Posterior cingulate gyrus (tissue), 11 donors: ENCODE measurements at places on chromosomes 1 and 21.

DNA sequence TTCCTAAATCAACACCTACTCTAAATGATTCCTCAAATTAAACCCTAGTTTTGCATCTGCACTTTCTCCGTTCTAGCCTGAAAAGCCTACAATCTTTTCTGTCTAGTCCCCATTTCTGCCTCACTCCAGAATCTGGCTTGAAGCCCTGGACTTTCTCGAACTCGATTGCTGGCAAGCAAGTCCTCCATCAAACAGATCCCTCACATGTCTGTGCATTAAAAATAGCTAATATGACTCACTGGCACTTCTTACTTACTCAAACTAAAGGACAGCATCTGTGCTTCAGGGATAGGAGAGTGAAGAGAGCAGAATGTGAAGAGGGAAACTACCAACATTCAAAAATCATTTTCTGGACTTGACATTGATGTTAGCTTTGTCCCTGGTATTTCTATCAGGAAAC, 51.8 kb upstream of the CXADR start:
- DNase-seq: peak; percentile 90

GRCh38 chr1:30368651-30369240, 354.6 kb downstream of the MATN1 start:
- DNase-seq: no peak

GRCh38 chr1:35894183-35894582, 11.2 kb downstream of the AGO1 start:
- no peak for DNase-seq

- no peak for DNase-seq
Observed at GRCh38 chr1:18666317-18666920, 35.8 kb downstream of the PAX7 start.

GRCh38 chr1:40622936-40623629, 42.4 kb downstream of the RIMS3 start:
- DNase-seq: peak; percentile 82

DNA sequence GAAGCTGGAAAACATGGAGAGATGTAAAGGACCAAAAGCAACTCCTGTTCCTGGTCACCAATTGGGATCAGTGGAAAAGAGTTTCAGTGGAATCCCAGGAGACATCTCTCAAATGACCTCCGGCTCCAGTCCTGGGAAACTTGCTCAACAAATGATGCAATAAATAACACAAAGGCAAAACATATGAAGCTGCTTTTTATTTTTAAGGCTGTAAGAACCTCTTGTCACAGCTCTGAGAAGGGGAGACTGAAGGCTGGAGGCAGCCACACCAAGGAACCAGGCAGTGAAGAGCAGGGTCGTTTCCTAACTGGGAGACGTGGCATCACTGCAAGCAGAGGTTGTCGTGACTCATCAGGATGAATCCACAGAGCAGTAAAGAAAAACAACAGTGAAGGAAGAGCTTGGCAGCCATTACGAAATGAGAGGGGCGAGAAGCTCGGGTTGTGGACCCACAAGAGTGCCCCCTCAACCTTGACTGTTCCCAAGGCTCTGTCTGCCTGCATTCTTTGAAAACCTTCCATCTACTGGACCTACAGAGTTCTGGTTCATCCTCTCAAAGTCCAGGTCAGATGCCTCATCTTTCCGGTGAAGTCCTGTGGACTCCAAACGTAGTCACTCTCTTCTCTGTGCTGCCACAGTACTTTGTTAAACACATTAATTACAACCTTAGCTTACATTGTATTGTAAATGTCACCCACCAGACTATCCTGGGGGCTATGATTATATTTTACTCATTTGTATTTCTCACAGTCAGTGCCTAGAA, 32.1 kb downstream of the JAK1 start:
- DNase-seq: no peak

DNA sequence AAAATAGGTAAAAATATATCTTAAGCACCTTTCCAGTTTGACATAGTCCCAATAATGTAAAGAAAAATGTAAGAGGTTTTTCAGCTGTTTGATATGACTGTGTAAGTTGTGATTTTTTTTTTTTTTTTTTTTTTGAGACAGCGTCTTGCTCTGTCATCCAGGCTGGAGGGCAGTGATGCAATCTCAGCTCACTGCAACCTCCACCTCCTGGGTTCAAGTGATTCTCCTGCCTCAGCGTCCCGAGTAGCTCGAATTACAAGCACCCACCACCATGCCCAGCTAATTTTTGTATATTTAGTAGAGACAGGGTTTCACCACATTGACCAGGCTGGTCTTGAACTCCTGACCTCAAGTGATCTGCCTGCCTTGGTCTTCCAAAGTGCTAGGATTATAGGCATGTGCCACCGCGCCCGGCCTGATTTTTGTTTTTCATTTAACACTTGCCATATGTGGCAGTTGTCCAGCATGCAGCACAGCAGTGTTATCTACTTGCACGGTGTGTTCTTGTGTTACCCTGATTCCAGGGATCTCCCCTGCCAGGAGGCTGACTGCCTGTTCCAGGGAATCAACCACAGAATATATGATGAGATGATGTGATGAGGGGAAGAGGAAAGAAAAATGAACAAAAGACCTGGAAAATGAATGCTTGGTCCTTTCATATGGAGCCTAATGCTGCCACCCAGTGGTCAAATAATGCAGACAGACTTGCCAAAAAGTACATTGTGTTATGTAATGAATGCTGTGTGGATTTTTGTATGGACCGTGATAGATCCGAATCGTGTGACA, 79.0 kb downstream of the RAVER2 start:
- DNase-seq: peak; percentile 75

DNA sequence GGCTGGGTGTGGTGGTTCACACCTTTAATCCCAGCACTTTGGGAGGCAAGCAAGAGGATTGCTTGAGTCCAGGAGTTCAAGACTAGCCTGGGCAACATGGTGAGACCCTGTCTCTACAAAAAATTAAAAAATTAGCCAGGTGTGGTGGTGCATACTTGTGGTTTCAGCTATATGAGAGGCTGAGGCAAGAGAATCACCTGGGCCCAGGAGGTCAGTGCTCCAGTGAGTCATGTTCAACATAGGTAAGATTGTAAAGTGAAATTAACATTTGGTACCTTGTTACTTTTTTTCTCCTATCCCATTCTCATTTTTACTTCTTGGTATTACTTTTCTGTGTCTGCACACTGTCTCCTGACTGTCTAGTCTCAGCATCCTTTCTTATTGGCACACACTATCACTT, 19.0 kb downstream of the MAGI3 start:
- DNase-seq: no peak

DNA sequence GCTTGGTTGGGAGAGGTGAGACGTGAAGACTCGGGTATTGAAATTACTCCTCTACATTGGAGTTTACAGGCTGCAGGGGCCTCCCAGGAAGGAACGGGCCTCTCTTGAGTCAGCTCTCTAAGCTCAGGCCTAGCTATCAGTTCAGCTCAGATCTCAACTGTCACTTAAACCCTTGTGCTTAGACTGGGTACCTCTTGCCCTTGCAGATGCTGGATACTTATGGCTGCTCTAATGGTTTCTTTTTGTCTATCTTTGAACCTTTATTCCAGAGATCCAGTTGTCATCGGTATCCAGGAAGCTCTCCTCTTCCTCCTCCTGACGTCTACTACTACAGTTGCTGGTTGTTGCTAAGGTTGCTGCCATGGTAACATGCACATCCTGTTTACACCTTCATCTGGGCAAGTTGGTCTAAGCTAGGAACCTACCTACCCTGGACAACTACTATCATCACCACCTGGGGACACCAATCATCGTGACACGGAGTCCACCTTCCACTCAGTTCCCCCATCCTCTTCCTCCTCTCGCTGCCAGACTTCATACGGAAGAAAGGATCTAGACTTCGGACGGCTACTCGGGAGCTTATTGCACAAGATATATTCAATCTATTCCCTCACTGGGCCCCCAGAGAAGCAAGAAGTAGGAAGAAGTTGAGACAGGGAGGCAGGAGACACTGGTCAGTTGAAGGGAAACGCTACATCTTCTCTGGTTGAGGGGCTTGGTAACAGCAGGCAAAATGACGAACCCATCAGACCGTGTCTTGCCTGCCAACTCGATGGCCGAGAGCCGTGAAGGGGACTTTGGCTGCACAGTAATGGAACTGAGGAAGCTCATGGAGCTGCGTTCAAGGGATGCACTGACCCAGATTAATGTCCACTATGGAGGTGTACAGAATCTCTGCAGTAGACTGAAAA, 56.1 kb downstream of the ATP2B4 start:
- no peak for DNase-seq

DNA sequence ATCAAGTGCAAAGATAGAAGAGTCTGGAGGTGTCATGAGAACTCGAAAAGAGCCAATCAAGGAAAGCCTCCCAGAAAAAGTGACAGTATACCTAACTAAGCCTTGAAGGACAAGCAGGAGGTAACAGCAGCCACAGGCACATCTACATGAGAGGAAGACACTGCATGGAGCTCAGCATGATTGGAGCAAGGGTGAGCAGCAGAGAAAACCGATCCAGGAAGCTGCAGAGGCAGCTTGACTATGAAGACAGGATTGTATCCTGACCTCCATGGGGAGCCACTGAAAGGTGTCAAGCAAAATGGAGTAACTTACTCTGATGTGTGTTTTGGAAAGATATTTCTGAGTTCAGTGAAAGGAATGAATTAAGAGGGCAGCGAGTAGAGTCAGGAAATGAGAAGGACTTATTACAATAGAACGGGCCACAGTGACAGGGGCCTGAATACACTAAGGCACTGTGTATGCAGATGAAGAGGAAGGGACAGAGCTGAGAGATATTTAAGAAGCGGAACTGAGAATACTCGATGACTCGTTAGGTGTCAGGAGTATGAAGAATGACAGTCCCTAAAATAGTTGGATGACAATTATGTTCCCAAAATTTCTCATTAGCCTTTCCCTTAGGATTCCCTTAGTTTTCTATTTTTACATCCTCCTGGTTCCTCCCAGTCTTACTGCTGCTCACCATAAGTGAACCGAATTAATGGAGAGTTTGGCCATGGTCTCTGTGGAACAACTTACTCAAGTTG, 139.3 kb upstream of the NFIA start:
- DNase-seq: no peak

DNA sequence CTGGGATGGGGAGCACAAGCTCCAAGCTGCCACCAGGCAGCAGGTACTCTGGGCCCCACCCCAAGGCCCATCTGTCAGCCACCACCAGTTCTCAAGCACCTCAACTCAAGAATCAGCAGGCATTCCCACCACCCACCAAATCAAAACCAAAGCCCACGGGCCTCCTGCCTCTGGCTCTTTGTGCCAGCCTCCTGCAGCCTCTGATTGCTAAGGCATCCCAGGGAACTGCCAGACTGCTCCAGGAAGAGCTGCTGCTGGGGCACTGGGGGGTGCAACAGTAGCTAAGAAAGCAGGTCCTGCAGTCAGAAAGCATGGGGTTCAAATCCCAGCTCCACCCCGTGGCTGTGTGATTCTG, 34.7 kb downstream of the CHD5 start:
- no peak for DNase-seq

GRCh38 chr1:228871314-228872061, 136.2 kb downstream of the RHOU start:
- DNase-seq: no peak

- DNase-seq: no peak
Observed at GRCh38 chr1:11138952-11139351, 39.3 kb upstream of the EXOSC10 start.

GRCh38 chr1:118982821-118983557, 5.2 kb downstream of the TBX15 start:
- DNase-seq: no peak

DNA sequence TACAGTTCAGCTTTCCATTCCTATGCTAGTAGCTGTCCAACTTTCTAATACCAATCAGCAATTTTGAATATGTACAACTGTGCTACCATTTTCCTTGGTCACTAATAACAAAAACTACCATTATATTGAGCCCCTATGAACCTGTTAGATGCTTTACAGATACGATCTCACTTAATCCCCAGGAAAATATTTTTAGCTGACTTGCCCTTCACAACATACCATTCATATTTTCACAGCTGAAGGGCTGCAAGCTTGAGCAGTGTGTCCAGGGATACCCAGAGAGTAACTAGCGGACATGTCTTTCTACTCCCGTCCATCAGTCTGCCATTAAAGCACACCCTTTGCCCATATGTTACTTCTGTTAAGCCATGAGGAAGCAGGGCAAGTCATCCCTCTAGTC, 140.5 kb downstream of the SPATA46 start:
- no peak for DNase-seq

- no peak for DNase-seq
Observed at GRCh38 chr1:219834314-219834917, 93.9 kb downstream of the SLC30A10 start.

DNA sequence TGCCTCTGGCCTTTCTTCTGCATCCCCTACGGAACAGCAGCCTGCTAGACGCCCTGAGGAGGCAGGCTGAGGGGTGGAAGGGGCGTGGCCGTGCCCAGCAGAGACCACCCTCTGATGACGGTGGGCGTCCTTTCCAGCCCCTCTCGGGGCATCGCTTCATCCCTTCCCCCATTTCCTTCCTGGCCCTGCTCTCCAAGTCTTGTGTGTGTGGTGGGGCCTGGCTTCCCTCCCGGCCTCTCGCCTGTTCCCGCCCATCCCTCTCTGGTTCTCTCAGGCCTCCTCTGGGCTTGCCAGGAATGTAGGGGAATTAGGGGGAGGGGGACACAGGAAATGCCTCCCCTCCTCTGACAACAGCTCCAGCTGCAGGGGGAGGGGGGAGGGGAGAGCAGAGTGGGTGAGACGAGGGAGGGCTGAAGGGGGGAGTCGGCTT, 51.1 kb downstream of the SKI start:
- no peak for DNase-seq

DNA sequence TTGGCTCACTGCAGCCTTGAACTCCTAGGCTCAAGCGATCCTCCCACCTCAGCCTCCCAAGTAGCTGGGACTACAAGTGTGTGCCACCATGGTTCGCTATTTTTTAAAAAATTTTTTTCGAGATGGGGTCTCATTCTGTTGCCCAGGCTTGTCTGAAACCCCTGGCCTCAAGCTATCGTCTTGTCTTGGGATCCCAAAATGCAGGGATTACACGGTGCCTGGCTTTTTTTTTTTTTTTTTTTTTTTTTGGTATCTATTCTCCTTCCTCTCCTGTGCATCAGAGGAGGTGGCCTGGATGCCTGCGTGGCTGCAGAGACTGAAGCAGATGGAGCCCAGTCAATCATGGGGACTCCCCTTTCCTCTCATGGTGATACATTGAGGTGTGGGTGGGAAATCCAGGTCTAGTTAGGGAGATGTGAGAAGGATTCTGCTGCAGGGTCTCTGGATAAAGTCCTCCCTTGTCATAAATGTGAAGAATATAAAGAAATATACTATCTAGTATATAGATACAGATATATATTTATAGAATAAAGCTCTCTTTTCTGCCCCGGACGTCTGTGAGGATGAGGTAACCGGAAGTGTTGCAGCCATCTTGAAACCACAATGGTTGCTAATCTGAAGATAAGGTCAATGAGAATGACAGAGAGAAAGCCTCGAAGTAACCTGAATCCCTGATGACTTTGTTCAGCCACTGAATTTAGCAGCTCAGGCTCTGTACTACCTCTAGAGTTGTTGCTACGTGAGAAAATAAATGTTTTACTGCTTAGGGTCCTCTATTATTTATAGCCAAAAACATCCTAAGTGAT, 19.5 kb upstream of the RGSL1 start:
- no peak for DNase-seq

DNA sequence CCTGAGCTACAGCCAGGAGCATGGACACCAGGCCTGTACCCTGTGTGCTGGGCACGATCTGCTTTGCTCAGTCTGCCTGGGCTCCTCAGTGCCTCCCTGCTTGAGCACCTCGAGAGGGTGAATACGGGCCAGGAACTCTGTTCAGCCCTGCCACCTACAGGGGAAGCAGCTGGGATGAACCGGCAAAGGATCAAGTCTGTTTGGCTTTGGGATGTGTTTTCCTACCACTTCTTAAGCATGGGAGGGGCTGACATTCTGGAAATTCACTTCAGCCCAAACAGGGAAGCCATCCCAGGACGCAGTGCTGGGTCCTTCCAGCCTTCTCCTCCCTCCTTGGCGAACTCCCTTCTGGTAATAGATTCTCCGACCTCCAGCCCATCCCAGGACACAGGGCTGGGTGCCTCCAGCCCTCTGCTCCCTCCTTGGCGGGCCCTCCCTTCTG, 55.8 kb upstream of the SELENON start:
- DNase-seq: peak; percentile 85
